ENCODE measurements at places on chromosomes 13 and 19. TPM values are rescaled to one million over a fixed set of nuclear protein-coding genes. Genes with fewer than 3 reads are reported as not detected.

- DNase-seq = no peak
Measured at GRCh38 chr13:80979035-80979641, 638.2 kb upstream of the SPRY2 start.

GRCh38 chr13:23963947-23964346 lies 66.6 kb upstream of the C1QTNF9B start:
- no peak for DNase-seq

DNA sequence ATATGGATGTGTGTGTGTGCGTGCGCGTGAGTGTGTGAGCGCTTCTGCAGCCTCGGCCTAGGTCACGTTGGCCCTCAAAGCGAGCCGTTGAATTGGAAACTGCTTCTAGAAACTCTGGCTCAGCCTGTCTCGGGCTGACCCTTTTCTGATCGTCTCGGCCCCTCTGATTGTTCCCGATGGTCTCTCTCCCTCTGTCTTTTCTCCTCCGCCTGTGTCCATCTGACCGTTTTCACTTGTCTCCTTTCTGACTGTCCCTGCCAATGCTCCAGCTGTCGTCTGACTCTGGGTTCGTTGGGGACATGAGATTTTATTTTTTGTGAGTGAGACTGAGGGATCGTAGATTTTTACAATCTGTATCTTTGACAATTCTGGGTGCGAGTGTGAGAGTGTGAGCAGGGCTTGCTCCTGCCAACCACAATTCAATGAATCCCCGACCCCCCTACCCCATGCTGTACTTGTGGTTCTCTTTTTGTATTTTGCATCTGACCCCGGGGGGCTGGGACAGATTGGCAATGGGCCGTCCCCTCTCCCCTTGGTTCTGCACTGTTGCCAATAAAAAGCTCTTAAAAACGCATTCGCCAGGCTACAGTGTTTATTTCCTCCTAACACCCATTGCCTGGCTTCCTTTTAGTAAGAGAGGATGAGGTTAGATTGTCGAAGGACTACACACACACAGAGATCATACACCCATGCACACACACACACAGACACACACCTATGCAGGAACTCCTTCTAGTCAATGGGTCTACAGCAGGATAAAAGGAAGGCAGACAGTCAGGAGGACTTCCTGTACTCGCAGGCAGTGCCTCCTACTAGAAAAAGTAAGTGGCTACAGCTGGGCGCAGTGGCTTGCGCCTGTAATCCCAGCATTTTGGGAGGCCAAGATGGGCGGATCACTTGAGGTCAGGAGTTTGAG lies 7.1 kb downstream of the FOSB start:
- no peak for DNase-seq

DNA sequence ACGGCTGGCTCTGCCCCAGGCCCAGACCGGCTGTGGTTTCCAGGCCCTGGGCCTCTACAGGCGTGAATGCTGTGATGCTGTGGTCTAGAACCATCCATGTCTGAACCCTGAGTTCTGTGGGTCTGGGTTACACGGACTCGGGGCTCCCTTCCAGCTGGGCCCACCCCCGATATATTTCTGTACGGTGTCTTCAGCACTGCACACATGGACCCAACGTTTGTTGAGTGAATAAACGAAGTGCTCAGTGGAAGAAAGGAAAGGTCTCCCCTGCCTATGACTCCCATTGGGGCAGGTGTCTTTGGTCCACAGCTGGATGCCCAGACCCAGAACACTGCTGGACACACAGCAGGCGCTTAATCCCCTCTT lies 6.7 kb downstream of the TEKTIP1 start:
- no peak for DNase-seq

DNA sequence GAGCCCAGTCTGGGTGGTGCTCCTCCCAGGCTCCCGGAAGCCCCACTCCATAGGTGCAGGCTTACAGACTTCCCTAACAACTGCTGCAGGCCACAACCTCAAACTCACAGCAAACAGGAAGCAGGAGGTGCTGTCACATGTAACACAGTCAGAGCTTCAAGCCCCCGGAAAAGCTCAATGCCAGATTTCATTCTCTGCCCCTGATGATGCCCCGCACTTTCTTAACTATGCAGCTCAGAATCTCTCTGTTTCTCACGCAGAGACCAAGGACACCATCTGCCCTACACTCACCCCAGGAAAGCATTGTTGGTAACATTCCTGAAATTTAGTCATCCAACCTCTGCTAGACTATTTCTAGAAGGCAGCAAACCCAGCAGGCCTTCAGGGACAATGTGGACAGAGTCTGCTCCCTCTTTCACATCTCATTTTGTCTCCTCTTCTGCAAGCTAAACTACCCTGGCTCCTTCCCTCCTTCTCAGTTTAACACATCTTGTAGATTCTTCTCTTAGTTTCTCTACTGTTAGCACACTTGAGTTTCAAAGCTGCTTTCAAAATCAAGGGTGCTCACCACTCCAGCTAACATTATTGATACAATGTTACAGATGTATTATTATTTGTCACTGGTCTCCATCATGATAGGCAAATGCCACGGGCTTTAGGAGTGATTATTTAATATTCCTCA lies 162.5 kb downstream of the KCTD12 start:
- DNase-seq = peak; percentile 25

- peak; percentile 67 for DNase-seq
Measured at GRCh38 chr19:1474011-1474764, 4.8 kb downstream of the C19orf25 start.

DNA sequence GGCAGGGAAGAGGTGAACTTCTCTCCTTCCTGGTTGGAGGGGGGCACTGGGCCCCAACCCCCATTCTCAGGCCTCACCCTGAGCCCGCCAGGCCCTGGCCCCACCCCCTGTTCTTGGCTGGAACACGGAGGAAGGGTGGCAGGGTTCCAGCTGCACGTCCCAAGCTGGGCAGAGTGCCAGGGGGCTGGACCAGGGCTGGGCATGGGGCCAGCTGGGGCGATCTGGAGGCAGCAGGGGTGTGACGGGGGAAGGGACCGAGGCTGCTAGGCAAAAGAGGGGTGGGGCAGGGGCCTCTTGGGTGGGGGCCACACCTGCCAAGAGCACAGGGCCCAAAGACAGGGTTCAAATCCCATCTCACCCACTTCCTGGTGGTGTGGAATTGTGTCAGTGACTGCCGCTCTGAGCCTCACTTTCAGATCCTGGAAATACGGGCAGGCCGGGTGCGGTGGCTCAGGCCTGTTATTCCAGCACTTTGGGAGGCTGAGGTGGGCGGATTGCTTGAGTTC lies 2.2 kb downstream of the HIF3A start:
- DNase-seq = peak; percentile 98

Gene MTMR6
- 16.5 TPM for total RNA-seq

Gene HSPB6
- total RNA-seq = 676 TPM

Gene SPC24
- 8.1 TPM for total RNA-seq

Gene IFNL1
- total RNA-seq = not detected

Gene RNF17
- total RNA-seq = not detected

Gene CLEC17A
- total RNA-seq = not detected

Gene KIR3DL2
- not detected for total RNA-seq
